ENCODE measurements at places on chromosomes 1 and 21. TPM values are rescaled to one million over a fixed set of nuclear protein-coding genes. Genes with fewer than 3 reads are reported as not detected.

The FCER1G gene
- polyA plus RNA-seq = 0.38 TPM

The LORICRIN gene
- polyA plus RNA-seq = not detected

The NBPF4 gene
- not detected for polyA plus RNA-seq

DNA sequence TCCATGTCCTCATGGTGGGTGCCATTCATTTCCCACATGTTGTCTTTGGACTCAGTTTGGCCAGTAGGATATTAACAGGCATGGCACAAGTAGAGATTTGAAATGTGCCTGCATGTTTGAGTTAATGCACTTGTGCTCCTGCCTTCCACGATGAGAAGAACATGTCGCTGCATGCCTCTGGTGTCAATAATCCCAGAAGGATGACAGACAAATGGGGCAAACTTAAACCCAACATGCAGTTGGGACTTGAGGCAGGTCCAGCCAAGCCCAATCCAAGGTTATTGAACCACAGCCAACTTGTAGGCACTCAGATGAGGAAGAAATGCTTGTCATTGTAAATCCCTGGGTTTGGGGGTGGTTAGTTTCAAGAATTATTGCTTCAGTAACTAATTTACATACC, 174.6 kb downstream of the TRIM33 start:
- no peak for DNase-seq

Measured in BJ (cell line).